IMR-90 (cell line): ENCODE measurements at places on chromosomes 11 and 22.

- DNase-seq: no peak
Measured at GRCh38 chr11:19276859-19277808, 36.4 kb upstream of the E2F8 start.

- peak; percentile 20 for DNase-seq
Measured at GRCh38 chr11:94303966-94304958, at the start of gene IZUMO1R. TSS of gene IZUMO1R (plus strand) at chr11:94304580. CDS start at chr11:94305637, 1,057 bp downstream.

DNA sequence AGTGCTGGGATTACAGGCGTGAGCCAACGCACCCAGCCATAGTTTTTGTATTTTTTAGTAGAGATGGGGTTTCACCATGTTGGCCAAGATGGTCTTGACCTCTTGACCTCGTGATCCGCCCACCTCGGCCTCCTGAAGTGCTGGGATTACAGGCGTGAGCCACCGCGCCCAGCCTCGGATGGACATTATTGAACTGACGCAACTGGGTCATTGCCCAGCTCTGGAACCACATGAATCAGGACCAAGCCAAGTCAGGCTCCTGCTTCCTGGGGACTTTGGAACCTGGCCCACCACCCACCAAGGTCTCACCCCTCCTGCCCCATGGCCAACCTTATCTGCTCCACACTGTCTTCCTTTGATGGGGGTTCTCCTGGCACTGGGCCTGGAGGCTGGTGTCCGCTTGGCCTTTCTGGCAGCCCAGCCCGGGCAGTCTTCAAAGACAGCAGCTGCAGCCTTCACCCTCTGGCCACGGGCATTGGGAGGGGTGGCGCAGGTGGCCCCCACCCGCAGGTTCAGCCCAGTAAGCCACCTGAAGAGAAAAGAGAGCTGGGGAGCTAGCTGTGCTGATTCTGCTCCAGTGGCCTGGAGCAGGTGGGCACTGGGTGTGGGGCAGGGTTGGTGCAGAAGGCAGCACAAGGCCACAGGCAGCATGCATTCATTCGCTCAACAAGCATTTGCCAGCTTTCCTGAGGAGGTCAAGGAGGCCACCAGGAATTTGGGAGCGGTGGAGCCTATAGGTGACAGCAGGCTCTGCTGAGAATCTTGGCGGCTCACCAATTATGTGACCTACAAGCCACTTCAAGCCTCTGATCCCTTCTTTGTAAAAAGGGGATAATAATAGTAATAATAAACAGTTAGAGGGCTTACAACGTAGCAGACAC is 5.7 kb downstream of the CHADL start:
- no peak for DNase-seq

GRCh38 chr11:76997512-76997911 is 36.7 kb upstream of the B3GNT6 start:
- DNase-seq: no peak

- DNase-seq: no peak
Measured at GRCh38 chr11:38598418-38598817, 2000.4 kb upstream of the RAG2 start.

GRCh38 chr11:43994196-43994595 is 51.8 kb downstream of the C11orf96 start:
- peak; percentile 29 for DNase-seq

DNA sequence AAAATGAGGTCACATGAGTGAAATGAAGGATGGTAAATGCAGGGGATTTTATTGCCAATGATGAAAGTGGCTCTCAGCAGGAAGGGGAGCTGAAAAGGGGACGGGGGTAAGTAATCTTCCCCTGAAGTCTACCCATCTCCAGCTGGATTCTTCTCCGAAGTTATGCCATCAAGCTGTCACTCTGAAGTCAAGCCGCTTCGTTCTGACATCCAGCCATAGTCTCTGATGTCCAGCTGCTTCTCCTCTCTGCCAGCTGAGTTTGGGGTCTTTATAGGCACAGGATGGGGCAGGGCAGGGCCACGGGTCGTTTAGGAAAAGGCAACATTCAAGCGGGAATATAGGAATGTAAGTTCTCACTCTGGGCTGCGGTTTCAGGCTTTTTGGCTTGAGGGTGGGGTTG is 181.9 kb upstream of the ANO3 start:
- DNase-seq: no peak

- no peak for DNase-seq
Measured at GRCh38 chr11:125101596-125101995, 9.8 kb downstream of the TMEM218 start.

DNA sequence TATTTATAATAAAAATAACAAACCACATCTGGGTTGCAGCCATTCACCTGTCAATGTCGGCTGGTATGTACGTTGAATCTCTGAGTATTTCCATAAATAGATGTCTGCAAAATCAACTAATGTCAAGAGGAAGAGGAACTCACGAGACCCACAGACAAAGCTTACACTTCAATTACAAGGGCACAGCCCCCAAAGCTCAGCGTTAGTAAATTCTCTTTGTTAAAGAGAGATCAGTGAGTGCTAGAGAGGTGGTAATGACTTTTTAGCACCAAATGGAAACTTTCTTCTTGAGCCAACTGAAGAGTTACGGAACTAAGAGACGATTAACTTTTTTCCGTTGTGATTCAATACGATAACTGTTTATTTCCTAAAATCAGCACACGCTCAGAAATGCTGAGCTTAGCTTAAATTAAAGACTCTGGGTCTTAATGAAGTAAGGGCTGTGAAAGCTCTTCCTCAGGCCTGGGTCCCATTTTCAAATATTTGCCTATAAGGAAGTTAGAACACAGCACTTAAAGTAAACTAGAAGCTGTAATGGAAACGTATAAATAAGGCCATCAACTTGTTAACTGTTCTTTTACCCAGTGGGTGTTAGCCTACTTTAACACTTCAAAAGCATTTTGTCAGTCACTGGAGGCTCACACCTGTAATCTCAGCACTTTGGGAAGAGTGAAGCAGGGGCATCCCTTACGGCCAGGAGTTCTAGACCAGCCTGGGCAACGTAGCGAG is 22.8 kb upstream of the TFIP11 start:
- DNase-seq: no peak

DNA sequence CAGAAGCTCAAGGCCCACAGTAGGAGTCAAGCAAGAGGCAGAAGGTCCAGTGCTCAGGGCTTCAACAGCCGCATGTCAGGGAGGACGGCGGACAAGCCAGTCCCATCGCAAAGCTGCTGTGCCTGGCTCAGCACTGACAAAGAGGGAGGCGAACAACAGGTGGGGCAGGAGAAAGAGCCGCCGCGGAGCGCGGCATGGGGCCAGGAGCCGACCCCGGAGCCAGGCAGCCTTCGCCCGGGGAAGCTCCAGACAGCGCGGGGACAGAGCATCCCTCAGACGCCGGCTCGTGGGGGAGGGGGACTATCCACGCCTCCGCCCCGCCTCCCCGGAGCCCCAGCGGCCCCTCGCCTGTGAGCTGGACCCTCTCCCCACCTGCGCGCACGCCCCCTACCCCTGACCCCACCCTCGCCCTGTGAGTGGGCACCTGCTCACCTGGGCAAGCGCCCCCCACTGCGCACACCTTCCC is 369 bp downstream of the DHCR7 start:
- no peak for DNase-seq

DNA sequence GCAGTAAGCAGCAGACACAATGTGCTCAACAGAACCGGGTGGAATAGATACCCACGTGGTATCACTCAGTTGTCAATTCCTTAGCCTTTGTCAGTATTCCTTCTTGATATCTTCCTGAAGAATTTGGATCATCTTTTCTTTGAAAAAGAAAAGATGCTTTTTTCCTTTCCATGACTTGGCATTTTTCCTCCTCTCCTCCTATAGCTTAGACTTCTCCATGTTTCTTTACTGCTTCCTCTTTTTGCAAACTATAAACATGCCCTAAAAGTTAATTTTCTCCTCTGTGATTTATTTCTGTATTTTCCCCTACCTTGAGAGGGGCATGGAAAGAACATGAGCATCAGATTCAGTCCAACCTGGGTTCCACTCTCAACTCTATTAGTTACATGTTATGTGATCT is 11.7 kb downstream of the CBLIF start:
- no peak for DNase-seq

DNA sequence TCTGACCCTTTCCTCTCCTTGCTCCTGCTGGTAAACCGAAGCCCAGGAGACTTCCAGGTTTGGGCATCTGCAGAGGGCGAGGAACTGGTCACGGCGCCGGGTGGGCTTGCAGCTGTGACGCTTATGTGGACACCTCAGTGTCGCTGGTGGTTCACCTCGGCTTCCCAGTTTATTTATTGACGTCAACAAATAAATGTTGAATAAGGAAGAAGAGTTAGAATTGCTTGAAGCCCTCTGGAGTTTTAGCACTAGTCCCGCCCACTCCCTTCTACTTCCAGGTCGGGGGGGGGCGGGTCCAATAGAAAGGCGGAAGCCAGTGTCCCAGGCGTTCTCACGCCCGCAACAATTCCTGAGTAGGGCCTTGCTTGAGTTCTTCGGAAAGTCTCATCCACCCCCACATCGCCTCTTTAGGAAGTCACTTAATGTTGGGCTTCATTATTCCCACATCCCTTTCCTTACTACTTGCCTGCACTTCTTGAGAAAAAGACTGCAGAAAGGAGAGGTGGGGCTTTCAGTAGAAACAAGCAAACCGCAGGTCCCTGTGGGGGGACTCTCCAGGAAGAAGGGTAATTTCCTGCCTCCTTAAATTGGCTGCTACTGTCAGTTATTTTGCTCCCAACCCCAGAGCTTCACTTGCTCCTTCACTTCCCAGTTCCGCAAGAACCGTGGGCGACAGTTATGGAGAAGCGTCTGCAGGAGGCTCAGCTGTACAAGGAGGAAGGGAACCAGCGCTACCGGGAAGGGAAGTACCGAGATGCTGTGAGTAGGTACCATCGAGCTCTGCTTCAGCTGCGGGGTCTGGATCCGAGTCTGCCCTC is at the start of gene TTC9C:
Gene TTC9C (plus strand): TSS at position 316 of the 818 bp plus-strand sequence. CDS start 363 bp downstream, at position 679.
- DNase-seq: peak; percentile 84

GRCh38 chr11:126419801-126420697 is 64.6 kb downstream of the ST3GAL4 start:
- peak; percentile 84 for DNase-seq

- DNase-seq: no peak
Measured at GRCh38 chr11:57567515-57568329, at the start of gene UBE2L6. TSS of gene UBE2L6 (minus strand) at chr11:57567672. CDS start at chr11:57567611, 61 bp downstream.

- DNase-seq: peak; percentile 95
Measured at GRCh38 chr11:96307776-96308140, 35.2 kb downstream of the MAML2 start.

DNA sequence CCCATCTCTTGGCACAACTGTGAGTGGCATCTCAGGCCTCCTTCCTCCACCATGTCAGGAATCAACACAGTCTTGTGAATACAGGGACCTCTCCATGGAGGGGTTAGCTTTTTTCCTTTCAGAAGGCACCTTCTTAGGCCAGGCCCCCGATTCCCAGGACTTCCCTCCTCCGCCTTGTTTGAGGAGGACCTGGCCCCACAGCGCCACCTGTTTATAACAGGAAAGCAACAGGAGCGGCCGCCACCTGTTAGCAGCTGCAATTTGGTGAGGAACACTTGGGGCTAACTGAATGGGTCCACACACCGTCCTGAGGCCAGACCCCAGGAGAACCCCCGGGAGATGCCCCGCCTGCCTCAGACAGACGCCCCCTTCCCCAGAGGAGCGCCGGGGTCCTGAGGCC is 3.8 kb upstream of the PKP3 start:
- DNase-seq: no peak

DNA sequence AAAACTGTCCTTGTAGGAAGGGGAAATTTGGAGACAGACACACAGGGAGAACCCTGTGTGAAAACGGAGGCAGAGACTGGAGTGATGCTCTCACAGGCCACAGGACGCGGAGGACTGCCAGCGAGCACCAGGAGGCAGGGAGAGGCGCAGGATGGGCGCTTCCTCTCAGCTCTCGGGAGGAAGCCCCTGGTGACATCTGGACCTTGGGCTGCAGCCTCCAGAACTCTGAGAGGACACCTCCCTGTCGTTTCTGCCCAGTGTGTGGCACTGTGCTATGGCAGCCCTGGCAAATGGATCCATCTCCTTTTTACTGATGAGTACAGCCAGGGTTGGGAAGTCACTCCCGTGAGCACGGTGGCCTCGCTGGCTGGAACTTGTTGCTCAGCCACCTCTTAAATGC is 73.9 kb downstream of the LRRC32 start:
- no peak for DNase-seq

GRCh38 chr22:26718905-26719304 is 61.5 kb downstream of the MIAT start:
- peak; percentile 91 for DNase-seq
